ENCODE measurements at places on chromosomes 2 and 18.

GRCh38 chr2:9919512-9919911 is 32.0 kb upstream of the GRHL1 start:
- peaks cover 3% of the 10 kb centered on the region for H3K4me1 ChIP-seq
- H3K27me3 ChIP-seq, result no peaks in the 10 kb centered on the region
- peaks cover 6% of the 10 kb centered on the region for H3K36me3 ChIP-seq
- H3K27ac ChIP-seq, result no peak overlapping the region
- DNase-seq, result peak; percentile 43
- no peak overlapping the region for H3K4me3 ChIP-seq

- no peaks in the 10 kb centered on the region for H3K36me3 ChIP-seq
- no peak overlapping the region for H3K27ac ChIP-seq
- H3K4me3 ChIP-seq, result peak overlapping the region; percentile 23
- H3K27me3 ChIP-seq, result peaks cover 13% of the 10 kb centered on the region
- H3K4me1 ChIP-seq, result peaks cover 15% of the 10 kb centered on the region
Observed at GRCh38 chr18:63317982-63318888, 1.3 kb downstream of the BCL2 start.

DNA sequence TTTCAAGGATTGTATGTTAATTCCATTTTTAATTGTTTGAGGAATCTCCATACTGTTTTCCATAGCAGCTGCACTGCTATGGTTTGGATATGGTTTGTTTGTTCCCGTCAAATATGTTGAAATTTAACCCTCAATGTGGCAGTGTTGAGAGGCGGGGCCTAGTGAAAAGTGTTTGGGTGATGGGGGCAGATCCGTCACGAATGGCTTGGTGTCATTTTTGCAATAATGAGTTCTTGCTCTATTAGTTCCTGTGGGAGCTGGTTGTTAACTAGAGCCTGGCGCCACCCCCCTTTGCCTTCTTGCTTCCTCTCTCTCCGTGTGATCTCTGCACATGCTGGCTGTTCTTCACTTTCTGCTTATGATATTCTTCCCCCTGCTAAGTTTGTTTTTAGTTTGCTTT is 71.4 kb upstream of the LDLRAD4 start:
- H3K36me3 ChIP-seq, result no peaks in the 10 kb centered on the region
- no peaks in the 10 kb centered on the region for H3K4me1 ChIP-seq
- no peak overlapping the region for H3K27ac ChIP-seq
- no peak overlapping the region for H3K4me3 ChIP-seq
- H3K27me3 ChIP-seq, result no peaks in the 10 kb centered on the region

GRCh38 chr2:29361231-29361630 is 246.0 kb downstream of the CLIP4 start:
- H3K27me3 ChIP-seq, result no peaks in the 10 kb centered on the region
- H3K4me1 ChIP-seq, result no peaks in the 10 kb centered on the region
- no peak overlapping the region for H3K27ac ChIP-seq
- no peak overlapping the region for H3K4me3 ChIP-seq
- DNase-seq, result no peak

- H3K36me3 ChIP-seq, result peaks cover 55% of the 10 kb centered on the region
- DNase-seq, result peak; percentile 42
- H3K4me1 ChIP-seq, result no peaks in the 10 kb centered on the region
- no peak overlapping the region for H3K4me3 ChIP-seq
- H3K27me3 ChIP-seq, result no peaks in the 10 kb centered on the region
- no peak overlapping the region for H3K27ac ChIP-seq
Observed at GRCh38 chr2:218230882-218231281, 13.9 kb downstream of the ARPC2 start.
